Effector CD8-positive, alpha-beta T cell (primary cell): ENCODE measurements at places on chromosomes 2 and 18.

GRCh38 chr2:128234613-128235012 lies 84.1 kb downstream of the HS6ST1 start:
- no peak for DNase-seq

GRCh38 chr18:463827-464541 lies 36.5 kb downstream of the COLEC12 start:
- DNase-seq: no peak

DNA sequence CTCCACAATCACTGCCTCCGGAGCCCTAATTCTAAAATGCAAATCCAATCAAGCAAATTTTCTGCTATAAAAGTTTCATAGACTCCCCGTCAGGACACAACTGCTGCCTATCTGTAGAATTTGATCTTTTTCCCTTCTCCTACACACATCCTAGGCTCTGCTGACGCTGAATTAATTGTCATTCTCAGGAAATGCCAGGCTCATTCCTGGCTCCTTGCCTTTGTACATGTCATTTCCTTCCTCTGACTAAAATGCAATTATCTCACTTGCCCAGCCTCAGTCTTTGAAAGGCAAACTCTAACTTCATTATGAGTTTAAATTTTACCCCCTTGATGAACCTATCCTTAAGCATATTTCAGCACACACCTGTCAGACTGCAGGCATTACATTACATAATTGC lies 844.9 kb upstream of the CRIM1 start:
- no peak for DNase-seq

DNA sequence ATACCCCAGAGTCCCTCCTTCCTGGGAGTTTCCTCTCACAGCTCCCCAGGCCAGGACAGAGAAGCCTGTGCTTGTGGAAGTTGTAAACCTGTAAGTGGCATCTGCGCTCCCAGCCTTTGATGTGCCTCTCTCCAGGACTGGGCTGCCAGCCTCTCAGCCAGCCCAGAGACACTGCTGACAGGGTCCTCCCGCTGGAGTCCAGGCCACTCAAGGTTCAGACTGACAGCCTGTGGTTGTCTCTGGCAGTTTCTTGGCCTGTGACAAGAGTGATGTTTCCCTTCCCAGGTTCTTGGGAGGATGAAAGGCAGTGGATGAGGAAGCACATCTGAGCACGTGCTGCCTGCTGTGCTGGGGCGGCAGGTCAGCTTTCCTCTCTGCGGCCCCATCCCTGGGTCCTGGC lies 3.0 kb downstream of the SLC35F6 start:
- DNase-seq: no peak

- no peak for DNase-seq
Measured at GRCh38 chr2:25387876-25388449, 46.2 kb upstream of the DNMT3A start.

DNA sequence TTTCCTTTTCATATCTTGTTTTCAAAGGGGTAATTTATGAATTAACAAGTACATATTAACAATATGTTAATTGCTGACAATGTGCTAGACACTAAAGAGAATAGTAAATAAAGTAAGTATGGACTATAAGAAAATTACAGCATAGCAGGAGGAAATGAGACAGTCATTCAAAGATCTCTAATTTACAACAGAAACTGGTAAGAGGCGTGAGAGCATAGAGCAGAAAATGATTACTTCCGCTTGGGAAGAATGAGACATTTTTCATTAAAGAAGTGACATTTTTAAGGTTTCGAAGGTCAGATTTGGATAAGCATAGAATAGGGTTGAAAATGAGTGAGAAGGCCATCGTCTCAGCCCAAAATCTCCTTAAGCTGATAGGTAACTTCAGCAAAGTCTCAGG lies 184.4 kb upstream of the SESTD1 start:
- DNase-seq: no peak
